Dermis lymphatic vessel endothelial cell (primary cell): ENCODE measurements at places on chromosomes 4 and X. TPM values are rescaled to one million over a fixed set of nuclear protein-coding genes. Genes with fewer than 3 reads are reported as not detected.

Gene PAGE4
- not detected in 2 replicates for total RNA-seq

Gene CTAG1A
- not detected in 2 replicates for total RNA-seq

Gene ZNF630
- total RNA-seq: 1.4 and 1.5 TPM in 2 replicates

Gene PPEF2
- total RNA-seq: not detected in 2 replicates

Gene DRD5
- not detected in 2 replicates for total RNA-seq

Gene C4orf50
- total RNA-seq: under 0.01 TPM in 2 replicates

Gene NR3C2
- total RNA-seq: 6.8 and 7.6 TPM in 2 replicates

Gene ARHGAP4
- total RNA-seq: 3.7 and 4.8 TPM in 2 replicates

Gene S100G
- not detected in 2 replicates for total RNA-seq

Gene ADGRG2
- under 0.01 TPM in 2 replicates for total RNA-seq

Gene NLGN4X
- total RNA-seq: 0.22 and 2.0 TPM in 2 replicates

Gene CCKAR
- not detected in 2 replicates for total RNA-seq

Gene MTTP
- total RNA-seq: under 0.01 and 0.09 TPM in 2 replicates

Gene ZNF827
- 1.2 and 1.5 TPM in 2 replicates for total RNA-seq

Gene DKK2
- total RNA-seq: under 0.01 TPM in 1 of 2 replicates, not detected in the other

Gene FAM9B
- total RNA-seq: not detected in 2 replicates

Gene SLC6A14
- total RNA-seq: not detected in 2 replicates

Gene YY2
- 0.65 and 1.1 TPM in 2 replicates for total RNA-seq

Gene SSX4
- not detected in 2 replicates for total RNA-seq

Gene HTN3
- not detected in 2 replicates for total RNA-seq

Gene CFAP99
- not detected in 2 replicates for total RNA-seq

Gene PFKFB1
- under 0.01 TPM in 2 replicates for total RNA-seq
